ENCODE measurements at places on chromosomes 12 and 14.

DNA sequence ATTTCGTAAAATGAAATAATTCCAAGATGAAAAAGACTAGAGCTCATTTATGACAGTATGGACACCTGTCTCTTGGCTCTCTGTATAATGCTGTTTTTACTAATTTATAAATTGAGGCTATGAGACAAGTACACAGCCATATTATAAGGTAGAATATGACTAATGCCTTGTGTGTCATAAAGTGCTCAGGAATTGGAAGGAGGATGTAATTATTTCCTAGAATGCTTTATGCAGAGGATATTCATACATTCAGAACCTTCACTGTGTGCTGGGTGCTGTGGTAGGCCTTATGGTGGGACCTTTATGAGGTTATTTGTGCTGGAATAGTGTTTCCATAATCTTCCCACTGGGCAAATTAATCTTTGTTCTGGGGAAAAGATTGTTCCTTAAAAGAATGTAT, 13.3 kb downstream of the PCNX1 start:
- peak; percentile 71 for ATAC-seq

DNA sequence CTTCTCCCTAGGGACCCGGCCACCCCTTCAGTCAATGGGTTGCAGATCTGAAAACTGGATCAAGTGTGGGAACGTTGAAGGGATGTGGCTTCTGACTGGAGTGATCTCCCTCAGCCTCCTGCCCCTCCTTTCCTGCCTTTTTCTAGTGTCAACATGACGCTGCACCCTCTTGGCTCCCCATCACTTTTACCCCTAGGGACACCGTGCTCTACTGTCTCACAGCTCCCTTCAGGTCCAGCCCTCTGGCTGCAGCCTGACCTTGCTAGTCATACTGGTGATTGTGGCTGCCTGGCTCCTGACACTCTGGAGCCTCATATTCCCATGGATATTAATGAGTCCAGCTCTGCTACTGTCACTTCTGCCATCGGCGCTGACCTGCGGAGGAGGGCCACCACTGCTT, 51.5 kb upstream of the RASSF3 start:
- ATAC-seq, result no peak

DNA sequence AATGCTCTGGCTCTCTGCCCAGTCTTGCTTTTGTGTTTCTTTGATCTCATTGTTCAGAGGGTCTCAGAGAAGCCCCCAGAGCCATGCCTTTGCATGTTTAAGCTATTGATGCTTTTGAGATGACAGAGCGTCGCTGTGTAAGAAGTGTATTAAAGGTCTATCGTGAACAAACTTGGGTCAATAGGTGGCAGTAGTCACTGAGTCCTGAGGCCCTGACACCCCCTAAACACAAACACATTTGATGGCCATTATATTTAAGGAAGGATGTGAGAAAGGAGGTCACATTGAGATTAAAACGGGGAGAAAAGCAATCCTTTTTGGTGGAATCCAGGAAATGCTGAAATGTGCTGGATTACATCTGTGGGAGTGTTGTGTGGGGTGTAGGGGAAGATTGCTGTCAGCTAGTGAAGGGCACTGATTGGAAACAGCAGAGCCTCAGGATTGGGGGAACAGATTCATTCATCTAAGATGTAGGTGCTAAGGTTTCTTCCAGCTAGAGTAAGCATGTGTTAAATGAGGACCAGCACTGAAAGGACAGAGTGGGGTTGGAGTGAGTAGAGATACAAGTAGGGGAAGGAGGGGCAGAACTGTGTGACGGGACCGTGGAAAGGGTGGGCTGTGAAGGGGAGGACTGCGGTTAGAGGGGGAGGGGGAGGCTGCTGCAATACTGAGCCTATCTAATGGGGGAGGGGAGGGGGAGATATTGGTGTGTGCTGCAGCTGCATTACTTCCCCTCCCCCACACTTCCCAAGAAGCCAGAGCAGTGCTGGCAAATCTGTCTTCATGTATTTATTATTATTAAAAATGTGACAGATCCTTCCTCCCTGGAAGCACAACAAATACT, 12.7 kb downstream of the NGDN start:
- no peak for ATAC-seq

GRCh38 chr14:91119556-91120311, 5.9 kb downstream of the DGLUCY start:
- ATAC-seq, result no peak

DNA sequence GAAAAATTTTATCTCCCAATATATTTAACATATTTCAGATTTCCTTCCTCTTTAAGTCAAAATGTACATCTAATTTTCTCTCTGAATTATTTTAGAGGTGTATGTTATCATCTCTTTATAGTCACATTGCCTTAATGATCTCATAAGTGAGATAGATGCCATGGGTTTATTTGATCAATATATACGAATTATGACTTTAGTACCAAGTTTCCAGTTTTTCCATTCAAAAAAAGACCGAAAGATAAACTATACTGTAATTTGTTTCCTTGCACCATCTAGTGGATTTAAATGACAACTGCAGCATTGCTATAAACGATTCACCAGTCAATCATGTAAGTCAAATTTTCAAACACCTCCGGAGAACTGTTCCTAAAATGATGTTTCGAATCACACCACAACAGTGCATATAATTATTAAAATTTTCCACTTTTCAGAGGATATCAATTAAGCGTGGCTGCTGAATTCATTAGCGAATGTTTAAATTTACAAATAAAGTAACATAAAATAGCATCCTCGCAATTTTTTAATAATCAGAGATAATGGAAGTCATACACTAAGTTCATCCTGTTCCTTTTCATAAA, 419 bp upstream of the ATXN7L3B start:
- ATAC-seq, result peak; percentile 46

DNA sequence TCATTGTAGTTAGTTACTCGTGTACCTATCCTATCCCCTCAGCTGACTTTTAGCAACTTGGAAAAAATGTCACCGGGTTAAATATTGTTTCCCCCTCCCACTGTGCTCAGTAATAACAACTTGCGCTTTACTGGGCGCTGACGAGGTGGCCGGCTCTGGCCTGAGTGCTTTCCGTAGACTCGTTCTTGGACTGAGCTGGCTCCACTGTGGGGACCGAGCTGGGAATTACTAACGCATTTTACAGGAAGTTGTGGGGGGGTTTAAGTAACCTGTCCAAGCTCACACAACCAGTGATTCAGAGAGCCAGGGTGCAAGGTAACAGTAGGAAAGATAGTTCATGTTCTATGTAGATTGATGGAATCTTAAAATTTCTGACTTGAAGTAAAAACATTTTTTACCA, 82.5 kb upstream of the KICS2 start:
- no peak for ATAC-seq

DNA sequence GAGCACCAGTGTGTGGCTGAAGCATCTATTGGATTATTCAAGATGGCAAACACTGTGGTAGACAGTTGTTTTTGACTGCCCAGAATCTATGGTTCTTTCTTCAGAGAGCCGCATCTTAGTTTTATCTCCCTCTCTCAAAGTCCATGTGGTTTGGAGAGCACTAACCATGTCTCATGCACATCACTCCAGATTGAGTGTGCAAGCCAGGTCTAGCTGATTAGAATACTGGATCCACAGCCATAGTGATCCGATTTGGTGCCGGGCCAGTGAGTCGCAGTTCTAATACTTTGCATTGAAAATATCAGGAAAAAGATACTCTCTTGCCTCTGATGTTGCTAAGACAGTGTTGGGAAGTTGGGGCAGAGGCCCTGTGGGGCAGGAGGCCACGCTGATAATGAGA, 4.6 kb upstream of the SBNO1 start:
- no peak for ATAC-seq

- no peak for ATAC-seq
These were observed 31.8 kb upstream of the G2E3 start for GRCh38 chr14:30527196-30527595.

- ATAC-seq, result no peak
These were observed 187.7 kb downstream of the GALC start for GRCh38 chr14:87805315-87805723.

DNA sequence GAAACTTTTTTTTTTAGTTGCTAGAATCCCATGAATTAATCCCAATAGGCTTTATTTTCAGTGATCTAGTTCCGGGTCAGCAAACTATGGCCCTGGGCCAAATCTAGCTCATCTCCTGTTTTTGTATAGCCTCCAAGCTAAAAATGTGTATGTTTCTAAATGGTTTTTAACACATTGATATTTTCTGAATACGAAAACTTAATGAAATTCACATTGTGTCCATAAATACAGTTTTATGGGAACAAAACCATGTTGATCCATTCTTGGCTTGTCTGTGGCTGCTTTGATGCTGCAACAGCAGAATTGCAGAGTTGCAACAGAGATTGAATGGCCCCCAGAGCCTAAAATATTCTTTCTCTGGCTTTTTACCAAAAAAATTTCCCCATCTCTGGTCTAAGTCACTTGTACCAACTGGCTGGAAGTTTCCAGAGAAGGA, 47.5 kb downstream of the ZNF664 start:
- ATAC-seq, result no peak

GRCh38 chr12:53770281-53770680, 18.5 kb upstream of the CISTR start:
- ATAC-seq, result no peak

GRCh38 chr14:36207500-36207899, 31.0 kb upstream of the PTCSC3 start:
- ATAC-seq, result no peak

DNA sequence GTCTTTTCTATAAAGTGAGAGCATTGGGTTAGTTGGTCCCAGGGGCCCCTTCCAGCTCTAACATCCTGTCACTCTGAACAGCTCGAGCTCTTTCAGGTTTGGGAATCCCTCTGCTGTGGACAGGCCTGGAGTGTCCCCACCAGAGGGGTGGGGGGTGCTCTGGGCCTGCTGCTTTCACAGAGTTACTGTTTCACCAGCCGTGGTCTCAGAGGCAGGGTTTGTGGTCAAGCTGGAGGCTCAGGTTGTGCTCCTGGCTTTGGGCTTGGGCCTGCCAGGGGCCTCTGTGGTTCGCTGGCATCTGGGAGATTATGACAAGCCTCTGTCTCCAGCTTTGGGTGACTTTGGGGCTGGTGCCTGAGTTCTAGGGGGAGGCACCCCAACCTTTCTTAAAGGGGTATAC, 59.6 kb downstream of the FBXL14 start:
- no peak for ATAC-seq

GRCh38 chr12:7092229-7092985, at the start of gene C1R:
C1R (minus strand) TSS chr12:7092445; CDS start chr12:7092388, 57 bp downstream.
- peak; percentile 67 for ATAC-seq

DNA sequence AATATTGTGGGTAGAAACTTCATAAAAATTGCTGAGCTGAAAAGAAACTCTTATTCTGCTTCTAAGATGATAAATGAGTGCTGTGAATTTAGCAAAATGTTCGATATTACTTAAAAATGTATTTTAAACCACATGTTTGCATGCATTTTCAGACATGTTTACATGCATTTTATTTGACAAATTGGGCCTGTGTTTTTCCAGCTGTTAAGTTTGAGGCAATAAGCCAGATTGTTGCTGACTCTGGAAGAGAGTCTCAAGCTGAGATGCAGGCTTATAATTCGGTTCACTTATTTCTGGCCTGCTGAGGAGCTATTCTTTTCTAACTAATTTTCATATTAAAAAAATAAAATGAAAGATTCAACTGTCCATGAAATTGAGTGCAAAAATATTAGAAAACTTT, 110.1 kb downstream of the SYNE2 start:
- ATAC-seq, result no peak

- ATAC-seq, result no peak
These were observed 30.1 kb downstream of the NRDE2 start for GRCh38 chr14:90301668-90302090.

GRCh38 chr12:49131051-49131893, at the start of gene TUBA1B:
TUBA1B (minus strand) TSS chr12:49131395; CDS start chr12:49131300, 95 bp downstream.
- peak; percentile 85 for ATAC-seq

GRCh38 chr12:25518512-25518911, 34.6 kb downstream of the LMNTD1 start:
- ATAC-seq, result no peak

All from activated CD4-positive, CD25-positive, alpha-beta regulatory T cell treated with anti-CD3 and anti-CD28 coated beads, Interleukin-2, amount 50 U/mL, for 24 hours (primary cell).